Hematopoietic multipotent progenitor cell treated with erythropoietin and hydrocortisone succinate and interleukin-3 and kit ligand, for 6 days (in vitro differentiated cells): ENCODE measurements at places on chromosomes 5 and 9.
A peak's percentile ranks its signal among the peaks of the same experiment; 100 is the strongest.

- DNase-seq: no peak
These were observed 211.8 kb downstream of the GOLPH3 start for GRCh38 chr5:31962351-31962751.

DNA sequence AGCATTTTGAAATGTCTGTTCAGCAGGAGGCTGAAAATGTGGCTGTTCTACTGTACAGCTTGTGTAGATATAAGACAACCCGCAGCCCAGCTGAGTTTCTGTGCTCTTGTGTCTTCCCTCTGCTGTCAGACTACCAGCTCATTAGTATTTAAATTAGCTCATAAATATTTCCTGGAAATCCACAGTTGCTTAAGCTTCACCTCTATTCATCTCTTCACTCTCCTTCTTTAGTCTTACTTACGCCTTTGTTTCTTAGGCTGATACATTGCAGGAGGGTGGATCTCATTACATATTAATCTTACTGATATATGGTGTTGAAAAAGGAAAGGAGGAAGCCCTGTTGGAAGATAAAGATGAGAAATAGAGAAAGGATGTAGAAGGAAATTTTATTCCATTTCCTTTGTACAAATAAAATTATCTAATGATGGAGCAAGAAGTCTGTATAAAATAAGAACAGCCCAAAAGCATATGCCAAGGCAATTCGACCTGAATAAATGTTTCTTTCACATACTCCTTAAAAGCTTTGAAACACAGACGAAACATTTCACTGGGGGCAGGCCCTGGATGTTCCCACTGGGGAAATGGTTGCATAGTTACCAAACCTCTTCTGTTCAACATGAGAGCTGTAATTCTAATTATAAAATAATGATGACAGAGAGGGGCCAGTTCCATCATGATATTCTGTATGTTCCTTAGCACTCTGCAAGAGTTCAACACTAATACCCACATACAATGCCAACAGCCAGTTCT, 111.8 kb upstream of the APC start:
- no peak for DNase-seq

- DNase-seq: peak; percentile 19
These were observed 8.4 kb downstream of the PTCH1 start for GRCh38 chr9:95508242-95508967.

- DNase-seq: no peak
These were observed 71.8 kb upstream of the CD180 start for GRCh38 chr5:67268231-67269021.

DNA sequence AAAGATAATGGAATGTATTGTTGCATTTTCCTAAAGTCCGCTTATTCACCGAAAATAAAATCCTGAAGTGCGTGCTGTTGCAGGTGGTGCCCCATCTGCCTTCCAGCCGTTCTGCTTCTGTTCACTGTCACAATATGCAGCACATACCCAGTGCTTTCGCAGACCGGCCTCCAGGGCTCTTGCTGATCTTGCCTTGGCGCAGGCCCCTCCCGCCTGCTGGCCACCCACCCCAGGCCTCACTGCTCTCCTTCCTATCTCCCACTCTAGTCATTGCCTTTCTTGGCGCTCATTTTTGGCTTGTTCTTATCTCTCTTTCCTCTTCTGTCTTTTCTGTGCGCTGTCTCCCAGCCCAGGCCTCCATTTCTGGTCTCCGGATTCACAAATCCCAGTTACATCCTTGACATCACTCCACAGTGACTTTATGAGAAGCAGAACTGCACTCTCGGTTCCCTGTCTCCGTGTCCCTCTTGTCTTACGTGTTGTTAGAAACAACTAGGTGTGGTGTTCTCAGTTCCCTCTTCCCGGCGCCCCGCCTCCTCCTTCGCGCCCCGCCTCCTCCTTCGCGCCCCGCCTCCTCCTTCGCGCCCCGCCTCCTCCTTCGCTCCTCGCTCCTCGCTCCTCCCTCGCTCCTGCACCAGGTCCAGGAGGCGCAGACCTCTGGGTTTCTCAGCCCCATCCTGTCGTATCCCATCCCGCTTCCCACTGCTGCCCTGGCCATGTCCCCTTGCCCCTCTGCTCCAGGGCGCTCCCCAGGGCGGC, 201.7 kb upstream of the OTULINL start:
- DNase-seq: no peak

GRCh38 chr5:103254921-103255320, 3.6 kb upstream of the MACIR start:
- no peak for DNase-seq

DNA sequence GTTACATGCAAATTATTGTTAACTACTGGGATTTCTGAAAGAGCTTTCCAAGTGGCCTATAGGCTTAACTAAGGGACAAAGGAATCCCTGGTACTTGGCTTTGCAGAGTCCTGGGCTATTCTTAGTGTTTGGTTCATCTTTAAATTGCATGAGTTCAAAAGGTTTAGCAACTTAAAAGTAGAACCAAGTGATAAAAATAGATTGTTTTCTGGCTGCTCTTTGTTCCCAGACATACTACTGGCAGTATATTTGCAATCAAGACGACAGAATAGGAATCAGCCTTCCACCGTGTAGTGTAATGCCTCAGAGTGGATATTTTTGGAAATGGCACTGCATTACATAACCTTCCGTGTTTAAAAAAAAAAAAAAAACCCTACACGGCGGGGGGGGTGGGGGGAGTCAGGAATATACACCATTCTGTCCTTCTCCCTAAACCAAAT, 1.0 kb downstream of the NREP start:
- peak; percentile 46 for DNase-seq
